ELR (cell line): ENCODE measurements at places on chromosomes 3 and 15.

GRCh38 chr15:62231856-62232255 is 66.8 kb upstream of the C2CD4B start:
- no peak for DNase-seq

DNA sequence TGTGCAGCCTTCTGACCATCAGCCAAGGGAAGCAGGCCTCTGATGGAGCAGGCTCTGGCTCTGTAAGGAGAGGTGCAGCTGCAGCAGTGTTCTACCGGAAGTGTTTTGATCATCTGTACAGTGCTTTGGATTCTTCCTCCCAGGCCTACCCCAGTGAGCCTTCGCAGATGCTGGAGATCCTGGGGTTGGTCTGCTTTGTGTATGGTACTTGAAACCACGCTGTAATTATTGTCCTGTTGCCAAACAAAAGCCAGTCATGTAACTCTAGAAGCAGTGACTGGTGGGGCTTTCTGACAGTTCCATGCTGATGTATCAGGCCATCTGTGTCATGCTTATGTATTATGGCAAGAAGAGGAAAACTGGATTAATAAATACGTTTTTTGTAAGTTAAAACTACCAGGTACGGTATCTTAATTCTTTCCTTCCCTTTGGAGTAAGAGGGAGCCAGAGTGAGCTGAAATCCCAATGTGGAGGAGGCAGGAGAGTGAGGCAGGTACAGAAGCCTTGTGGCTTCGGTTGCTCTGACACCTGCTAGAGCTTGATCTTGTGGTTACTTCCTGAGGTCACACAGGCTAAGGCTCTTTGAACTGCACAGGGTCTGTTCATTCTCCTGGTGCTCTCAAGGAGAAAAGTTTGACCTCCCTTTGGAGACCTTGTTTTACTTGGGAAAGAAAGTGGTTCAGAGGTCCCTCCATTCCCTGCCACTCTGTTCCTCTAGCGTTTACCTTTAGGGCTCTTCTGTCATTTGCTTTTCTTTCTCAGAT is 3.7 kb downstream of the TMEM42 start:
- DNase-seq = no peak

DNA sequence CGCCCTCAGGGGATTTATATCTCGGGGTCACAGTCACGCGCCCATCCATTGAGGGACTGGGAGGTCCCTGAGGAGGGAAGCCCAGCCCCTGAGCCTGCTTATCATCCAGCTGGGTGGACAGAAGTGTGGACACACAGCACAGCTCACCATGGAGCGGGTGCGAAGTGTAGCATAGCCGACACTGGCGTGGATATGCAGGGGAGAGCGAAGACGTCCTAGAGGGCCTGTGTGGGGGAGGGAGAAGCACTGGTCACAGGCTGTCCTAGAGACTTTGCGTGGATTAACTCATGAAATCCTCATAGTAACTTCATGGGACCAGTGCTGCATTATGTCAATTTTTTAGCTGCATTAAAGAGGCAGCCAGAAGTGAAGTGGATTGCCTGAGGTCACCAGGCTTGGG is 26.1 kb upstream of the PLXND1 start:
- no peak for DNase-seq

GRCh38 chr15:64001148-64001547 is 45.1 kb downstream of the DAPK2 start:
- no peak for DNase-seq
